Testis (tissue), 5 donors: ENCODE measurements at places on chromosomes 5 and 9. TPM values are rescaled to one million over a fixed set of nuclear protein-coding genes. Genes with fewer than 3 reads are reported as not detected.

Gene LHX3
- total RNA-seq: 0.55 TPM

Gene BARHL1
- total RNA-seq: 0.31 TPM

Gene SCGB3A2
- not detected for total RNA-seq

Gene IL9
- total RNA-seq: not detected

Gene DBH
- 0.06 TPM for total RNA-seq

Gene PLEKHG4B
- 6.0 TPM for total RNA-seq

DNA sequence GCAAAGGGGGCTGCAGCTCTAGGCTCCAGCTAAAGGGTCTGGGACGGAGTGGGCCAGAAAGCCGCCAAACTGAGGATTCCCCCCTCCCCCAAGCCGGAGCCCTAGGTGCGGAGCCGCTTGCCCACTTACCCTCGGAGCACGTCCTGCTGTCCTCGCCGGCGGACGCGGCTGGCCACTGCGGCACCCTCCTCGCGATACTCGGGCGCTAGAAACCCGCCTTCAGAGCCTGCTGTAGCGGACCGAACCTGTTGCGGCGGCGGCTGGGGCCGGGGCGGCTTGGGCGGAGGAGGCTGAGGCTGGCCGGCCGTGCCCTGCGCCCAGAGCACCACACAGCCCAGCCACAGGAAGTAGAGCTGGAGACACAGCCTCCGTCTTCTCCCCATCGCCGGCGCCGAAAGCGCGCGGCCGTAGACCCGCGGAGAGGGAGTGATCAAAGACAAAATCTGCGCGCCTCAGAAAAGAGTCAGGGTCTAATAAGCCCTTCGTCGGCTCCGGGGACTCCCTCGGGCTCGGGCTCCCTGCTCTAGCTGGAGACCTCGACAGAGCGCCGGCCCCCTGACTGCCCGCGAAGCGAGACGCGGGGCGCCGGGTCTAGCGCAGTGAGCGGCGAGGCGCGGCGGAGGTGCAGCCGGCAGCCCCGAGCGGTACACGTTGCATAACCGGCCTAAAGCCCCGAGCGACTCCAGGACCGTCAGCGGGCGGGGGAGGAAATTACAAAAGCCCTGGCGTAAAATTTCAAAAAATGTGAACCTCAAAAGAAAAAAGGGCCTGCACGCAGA, 635 bp downstream of the FBN2 start:
- DNase-seq: peak; percentile 30

DNA sequence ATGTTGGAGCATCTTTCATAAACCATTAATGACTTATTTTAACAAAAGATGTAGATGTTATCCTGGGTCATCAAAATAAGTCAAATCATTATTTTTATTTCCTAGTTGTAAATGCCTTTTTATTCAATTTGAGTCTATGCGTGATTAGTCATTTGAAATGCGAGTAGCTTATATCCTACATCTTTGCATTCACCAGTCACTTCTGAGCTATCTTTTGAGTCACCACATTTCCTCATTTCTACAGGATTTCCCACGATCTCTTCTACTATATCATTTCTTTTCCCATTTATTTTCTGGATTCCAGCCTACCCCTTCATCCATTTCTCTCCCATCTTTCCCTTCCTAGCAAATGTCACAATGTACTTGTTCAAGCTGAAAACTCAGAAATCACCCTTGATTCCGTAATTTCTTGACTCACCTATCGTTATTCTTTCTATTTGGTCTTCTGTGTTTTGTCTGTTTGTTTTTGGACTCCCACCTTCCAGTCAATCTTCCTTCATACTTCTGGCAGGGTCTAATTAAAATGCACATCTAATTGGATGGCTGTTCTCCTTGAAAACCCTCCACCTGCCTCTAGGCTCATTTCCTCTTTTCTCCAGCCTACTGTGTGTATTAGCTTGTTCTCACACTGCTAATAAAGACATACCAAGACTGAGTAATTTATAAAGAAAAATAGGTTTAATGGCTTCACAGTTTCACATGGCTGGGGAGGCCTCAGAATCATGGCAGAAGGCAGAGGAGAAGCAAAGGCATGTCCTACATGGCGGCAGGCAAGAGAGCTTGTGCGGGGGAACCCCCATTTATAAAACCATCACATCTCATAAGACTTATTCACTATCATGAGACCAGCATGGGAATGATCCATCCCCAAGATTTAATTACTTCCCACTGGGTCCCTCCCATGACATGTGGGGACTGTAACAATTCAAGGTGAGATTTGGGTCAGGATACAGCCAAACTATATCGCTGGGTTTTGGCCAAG, 112.4 kb downstream of the MEF2C start:
- no peak for DNase-seq

DNA sequence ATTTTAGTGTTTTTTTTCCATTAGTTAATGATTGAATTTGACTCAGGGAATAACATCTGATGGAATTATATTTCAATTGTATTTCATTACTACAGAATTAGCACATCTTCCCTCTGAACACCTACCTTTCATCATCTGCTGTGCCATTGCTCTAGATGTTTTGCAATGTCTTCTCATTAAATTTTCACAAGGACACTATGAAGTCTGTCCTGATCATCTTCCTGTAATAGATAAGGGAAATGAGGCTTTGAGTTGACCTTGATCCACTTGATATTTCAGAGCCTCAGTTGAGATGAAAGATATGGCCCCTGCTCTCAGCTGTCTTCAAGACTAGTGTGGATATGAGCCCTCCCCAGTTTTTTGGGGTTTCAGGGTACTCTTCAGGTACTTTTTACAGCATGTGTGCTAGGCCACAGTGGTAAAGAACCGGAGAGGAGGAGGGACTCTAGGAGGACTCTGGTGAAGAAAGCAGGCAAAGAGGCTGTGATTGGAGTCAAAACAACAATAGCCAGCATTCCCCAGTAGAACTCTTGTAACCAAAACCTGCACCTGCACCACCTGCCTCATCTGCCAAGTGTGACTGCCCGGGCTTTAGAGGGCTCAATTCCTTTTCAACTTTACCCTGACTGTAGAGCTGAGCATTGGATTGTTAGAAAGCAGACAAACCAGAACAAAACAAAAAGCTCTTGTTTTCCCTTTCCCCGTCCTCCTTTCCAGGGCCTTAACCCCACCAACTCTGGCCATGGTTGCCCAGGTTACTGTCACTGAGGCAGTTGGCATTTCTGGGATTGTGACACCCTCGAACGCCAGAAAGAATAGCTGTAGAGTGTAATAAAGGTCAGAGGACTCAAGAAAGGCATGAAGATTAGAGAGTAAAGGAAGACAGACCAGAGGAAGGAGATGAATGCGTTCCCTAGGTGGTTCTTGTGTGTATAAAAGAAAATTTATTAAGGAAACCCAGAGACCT, 56.3 kb downstream of the ERAP1 start:
- no peak for DNase-seq

DNA sequence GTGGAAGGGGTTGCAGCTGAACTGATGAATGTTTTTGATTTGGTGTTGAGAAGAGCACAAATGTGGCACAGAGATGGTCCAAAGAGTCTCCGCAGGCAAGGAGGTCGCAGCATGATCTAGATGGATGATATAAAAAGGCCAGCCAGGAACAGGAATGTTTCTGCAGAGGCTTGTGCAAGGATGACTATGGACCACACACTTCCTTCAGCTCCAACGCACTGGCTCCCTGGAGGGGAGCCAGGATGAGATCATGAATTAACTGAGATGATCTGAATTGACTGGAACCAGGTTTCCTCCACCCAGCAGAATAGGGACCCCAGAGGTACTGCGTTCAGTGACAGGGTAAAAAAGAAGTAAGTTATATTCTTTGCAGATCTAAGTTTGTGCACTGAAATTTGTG, 89.0 kb downstream of the ARSB start:
- DNase-seq: no peak

- DNase-seq: no peak
These were observed 1.3 kb downstream of the SEC16A start for GRCh38 chr9:136481558-136481957.

DNA sequence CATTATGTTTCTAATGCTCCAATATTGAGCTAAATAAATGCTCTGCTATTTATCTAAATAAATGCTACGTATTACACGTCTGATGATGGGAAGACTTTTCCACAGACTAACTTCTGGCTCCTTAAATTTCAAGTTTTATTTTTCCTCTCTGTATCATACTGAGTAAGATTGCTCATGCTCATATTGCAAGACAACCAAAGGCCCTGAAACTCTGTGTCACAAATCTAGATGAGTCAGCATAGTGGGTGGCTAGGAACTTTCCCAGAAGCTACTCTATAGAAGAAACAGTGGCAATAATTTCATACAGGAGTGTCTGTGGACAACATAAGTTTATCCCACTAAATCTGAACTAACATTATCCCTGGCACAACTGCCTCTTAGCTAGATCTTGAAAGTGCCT, 53.0 kb upstream of the RFX3 start:
- no peak for DNase-seq

DNA sequence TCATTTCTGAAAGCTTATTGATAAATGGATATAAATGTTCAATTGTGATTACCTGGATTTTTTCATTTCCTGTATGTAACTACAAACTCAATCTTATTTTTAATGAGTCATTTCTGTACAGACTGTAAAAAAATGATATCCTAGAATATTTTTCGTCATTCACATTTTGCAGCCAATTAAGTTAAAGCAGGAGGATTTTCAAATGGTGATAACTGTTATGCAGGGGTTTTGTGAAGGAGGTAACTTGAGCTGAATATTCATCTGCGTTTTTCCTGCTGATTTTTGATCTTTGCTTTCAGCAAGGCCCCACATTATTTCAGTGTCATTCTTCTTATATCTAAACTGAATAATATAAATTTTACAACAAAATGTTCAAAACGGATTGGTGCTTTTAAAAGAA, 74.1 kb downstream of the SLF1 start:
- no peak for DNase-seq

GRCh38 chr5:123176938-123177275, 87.9 kb downstream of the PRDM6 start:
- DNase-seq: no peak

DNA sequence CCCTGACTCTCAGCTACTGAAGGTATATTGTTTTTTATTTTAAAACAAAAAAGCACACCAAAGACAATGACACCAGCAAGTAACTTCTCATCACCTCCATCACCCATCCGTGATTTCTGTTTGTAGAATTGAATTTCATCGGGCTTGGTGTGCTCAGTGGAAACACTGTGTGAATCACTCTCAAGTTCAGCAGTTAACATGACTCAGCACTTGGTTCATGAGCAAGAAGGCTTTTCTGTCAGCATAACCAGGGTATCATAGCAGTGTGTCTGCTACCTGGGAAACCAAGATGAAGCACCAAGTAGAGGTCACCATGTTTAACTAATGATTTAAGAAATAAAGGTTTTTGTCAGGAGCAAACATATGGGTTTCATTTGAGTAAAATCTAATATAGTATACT, 123.7 kb downstream of the INSYN2B start:
- DNase-seq: no peak
